ENCODE measurements at places on chromosomes 13 and 19.

DNA sequence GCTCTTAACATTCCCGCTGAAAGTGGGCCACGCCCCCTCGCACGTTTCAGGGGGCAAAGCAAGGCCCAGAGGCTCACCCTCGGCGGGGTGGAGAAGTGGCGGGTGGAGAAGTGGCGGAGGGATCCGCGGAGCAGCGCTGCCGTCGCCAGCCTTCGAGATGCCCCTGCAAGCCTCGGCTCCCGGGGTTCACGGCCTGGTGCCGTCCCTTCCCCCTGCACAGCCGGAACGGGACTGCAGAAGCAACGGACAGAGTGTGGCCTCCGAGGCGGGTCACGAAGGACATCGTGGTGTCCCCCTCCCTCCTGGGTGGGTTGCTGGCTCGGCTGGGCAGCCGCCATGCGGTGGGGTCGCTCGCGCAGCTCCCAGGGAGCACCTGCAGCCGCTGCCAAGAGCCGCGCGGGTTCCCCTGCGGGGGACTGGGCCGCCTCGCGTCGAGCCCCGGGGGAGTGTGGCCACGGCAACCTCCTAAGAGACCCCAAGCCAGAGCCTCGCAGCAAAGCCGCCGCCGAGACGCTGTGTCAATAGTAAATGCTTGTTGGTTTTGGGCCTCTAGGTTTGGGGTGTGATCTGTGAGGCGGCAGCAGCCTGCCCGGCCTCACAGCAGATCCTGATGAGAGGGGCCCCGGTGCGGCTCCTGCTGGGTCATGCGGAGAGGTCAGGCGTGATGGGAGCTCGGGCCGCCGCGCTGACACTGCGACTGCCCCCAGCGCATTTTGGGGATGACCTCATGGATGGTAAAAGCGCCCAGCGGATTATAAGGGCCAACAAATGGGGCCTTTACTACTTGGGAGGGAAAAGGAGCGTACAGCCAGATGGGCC lies 5.5 kb downstream of the TPGS1 start:
- DNase-seq, result no peak

GRCh38 chr13:106700439-106700838 lies 132.5 kb upstream of the ARGLU1 start:
- no peak for DNase-seq

DNA sequence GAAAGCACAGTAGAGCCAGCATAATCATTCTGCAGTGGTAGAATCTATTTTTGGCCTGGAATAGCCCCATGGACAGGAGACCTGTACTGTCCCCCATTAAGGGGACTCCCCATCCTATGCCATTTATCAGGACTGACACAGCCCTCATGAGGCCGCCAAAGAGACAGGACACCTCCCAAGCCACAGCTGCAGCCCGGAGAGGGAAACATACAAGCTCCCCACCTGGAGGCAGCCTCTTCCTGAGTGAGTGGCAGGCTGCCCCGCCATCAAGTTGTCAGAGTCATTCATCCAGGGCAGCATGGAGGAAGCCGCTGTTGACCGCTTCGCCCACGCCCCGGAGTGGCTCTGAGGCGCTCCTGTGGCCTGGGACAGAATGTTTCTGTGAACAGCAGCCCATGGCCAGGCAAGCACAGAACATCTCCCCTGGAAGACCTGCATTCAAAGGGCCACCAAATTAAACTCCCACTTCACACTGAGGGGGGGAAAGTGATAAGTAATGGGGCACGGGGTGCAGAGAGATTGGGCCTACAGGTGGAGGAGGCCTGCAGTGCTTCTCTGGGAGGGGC lies 111.3 kb downstream of the ZDHHC20 start:
- DNase-seq, result no peak

GRCh38 chr19:10505583-10506229 lies 2.5 kb upstream of the KEAP1 start:
- DNase-seq, result peak; percentile 75

DNA sequence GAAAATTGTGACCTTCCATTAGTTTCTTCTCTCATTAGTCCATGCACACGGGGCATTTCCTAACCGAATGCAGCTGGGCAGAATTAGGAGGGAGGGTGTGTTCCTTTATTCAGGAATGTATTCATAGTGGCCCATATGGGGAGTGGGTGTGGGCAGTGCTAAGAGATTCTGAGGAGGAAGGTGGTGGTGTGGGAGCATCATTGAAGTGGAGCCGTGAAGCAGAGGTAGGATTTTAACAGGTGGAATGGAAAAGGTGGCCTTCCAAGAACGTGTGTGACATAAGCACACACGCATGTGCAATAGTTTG lies 134.2 kb downstream of the MTUS2 start:
- DNase-seq, result no peak

GRCh38 chr13:109509154-109509900 lies 277.1 kb downstream of the IRS2 start:
- DNase-seq, result peak; percentile 58

GRCh38 chr19:46225558-46226004 lies 4.0 kb upstream of the IGFL1 start:
- no peak for DNase-seq

DNA sequence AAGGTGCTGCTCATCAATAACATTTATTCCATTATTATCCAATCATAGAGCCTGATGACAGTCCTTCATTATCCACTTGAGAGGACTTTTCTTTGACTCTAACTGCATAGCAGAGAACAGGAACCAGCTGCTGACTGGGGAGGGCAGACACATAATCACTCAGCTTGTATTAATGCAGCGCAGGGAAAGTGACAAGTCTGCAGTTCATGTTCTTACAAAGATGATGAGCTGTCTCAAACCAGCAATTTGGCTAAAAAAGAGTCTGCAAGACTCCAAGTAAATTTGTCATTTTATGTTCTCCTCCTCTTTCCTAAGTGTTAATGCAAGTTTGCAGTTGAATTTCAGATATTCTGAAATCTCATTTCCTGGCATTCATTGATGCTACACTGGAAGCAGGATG lies 40.0 kb upstream of the CBY2 start:
- DNase-seq, result no peak

DNA sequence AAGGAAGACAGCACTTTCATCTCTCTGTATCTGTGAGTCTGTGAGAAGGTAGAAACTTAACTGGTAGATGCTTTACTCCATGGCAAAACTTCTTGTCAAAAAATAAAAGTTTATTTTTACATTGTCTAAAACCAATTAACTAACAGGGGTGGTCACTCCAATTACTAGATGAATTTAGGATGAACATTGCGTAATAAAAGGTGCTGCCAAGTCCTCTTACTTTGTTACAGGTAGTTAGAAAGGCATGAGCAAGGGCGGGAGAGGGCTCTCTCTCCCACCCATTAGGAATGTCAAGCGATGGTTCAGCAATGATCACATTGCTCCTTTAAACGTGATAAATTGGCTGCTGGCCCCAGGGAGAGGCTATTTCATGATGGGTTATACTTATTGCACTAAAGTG lies 512.3 kb downstream of the SLITRK5 start:
- no peak for DNase-seq

- no peak for DNase-seq
Measured at GRCh38 chr13:112683581-112683980, 6.3 kb upstream of the ATP11A start.

- DNase-seq, result no peak
Measured at GRCh38 chr19:55479451-55480230, 3.2 kb downstream of the ZNF628 start.

- DNase-seq, result no peak
Measured at GRCh38 chr19:7349961-7350711, 1.4 kb downstream of the ARHGEF18 start.

DNA sequence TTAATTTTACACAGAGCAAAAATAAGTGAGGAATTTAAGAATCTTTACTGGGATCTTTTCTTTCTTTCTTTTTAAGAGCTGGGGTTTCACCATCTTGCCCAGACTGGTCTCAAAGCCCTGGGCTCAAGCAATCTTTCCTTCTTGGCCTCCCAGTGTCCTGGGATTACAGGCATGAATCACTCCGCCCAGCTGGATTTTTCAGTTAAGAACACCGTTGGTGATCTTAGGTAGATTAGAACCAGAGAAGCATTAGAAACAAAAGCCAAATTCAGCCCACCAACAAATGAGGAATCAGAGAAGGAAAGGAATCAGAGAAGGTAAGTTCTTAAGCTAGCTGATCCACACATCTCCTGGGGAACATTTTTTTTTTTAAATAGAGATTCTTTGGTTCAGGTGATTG lies 34.2 kb downstream of the EPSTI1 start:
- no peak for DNase-seq

DNA sequence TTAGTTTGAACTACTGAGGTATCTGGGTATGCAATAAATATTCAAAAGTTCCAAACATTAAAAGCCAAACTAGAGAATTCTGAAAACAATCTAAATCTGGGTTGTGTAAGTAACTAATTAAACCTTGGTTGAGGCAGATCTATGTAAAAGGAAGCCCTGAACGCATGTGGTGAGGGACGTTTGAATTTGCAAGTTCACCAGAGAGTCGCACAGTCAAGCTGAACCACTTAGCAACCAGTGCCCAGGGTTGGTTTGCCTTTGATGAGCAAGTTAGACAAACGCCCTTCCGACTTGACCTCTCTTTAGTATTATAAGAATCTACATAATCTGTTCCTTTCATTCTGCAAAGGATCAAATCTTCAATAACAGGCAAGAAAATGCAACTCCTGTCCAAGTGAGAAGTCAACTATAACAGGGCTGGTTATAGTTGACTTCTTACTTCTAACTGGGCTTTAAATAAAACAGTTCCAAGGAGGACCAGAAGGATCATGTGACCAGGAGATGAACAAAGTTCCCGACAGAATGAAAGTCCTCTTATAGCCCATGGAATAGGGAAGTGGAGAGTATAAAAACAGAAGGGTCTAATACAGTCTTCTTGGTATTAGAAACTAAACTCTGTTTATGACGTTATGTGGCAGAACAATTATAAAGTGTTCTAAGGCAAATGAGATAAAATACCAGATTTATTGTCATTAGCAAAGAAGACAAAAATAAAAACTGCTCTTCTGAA lies 40.6 kb downstream of the PHF11 start:
- DNase-seq, result no peak

DNA sequence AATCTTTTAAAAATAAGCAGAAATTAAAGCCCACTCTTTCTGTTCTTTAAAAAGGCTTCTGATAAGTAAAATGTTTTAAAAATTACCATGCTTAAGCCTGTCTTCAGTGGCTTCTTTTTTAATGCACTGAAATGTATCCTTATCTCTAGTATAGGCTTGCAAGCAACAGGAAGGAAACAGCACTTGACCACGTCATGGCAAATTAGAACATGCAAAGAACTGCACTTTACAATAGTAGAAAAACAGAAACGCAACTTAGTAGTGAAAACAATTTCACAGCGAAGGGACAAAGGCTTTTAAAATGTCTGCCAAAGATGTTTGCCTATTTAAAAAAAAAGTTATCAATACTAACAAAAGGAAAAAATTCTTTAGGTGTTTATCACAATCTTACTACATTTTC lies 36.3 kb downstream of the ELF1 start:
- DNase-seq, result peak; percentile 5
